Uterus (tissue), 4 donors: ENCODE measurements at places on chromosomes 5 and 9.

GRCh38 chr9:118271331-118271730, 567.1 kb downstream of the TLR4 start:
- DNase-seq, result no peak

- no peak for DNase-seq
These were observed 19.7 kb downstream of the CAMSAP1 start for GRCh38 chr9:135887585-135888050.

GRCh38 chr9:125476645-125477044, 215.0 kb downstream of the GAPVD1 start:
- DNase-seq, result no peak

DNA sequence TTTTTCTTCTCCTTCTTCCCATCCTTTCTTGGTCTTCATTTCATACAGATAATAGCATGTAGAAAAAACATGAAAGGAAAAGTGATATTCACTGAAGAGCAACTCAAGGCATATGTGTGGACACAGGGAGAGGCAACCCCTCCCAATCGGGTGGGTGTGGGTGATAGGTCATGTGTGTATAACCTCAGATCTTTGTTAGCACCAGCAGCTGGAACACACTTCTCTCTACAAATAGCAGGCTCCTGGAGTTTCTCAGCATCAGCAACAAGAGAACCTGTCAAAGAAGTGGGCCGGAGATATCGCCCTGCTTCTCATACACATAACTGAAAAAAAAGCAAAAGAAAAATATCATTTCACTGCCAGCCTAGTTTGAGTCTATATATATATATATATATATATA, 426.4 kb downstream of the DTWD2 start:
- DNase-seq, result no peak
